ENCODE measurements at places on chromosomes 7 and 10.
A peak's percentile ranks its signal among the peaks of the same experiment; 100 is the strongest.

GRCh38 chr10:71383972-71384687, 12.6 kb upstream of the CDH23 start:
- peak; percentile 59 for DNase-seq

- peak; percentile 37 for DNase-seq
Observed at GRCh38 chr10:71218046-71218650, 5.8 kb downstream of the UNC5B start.

DNA sequence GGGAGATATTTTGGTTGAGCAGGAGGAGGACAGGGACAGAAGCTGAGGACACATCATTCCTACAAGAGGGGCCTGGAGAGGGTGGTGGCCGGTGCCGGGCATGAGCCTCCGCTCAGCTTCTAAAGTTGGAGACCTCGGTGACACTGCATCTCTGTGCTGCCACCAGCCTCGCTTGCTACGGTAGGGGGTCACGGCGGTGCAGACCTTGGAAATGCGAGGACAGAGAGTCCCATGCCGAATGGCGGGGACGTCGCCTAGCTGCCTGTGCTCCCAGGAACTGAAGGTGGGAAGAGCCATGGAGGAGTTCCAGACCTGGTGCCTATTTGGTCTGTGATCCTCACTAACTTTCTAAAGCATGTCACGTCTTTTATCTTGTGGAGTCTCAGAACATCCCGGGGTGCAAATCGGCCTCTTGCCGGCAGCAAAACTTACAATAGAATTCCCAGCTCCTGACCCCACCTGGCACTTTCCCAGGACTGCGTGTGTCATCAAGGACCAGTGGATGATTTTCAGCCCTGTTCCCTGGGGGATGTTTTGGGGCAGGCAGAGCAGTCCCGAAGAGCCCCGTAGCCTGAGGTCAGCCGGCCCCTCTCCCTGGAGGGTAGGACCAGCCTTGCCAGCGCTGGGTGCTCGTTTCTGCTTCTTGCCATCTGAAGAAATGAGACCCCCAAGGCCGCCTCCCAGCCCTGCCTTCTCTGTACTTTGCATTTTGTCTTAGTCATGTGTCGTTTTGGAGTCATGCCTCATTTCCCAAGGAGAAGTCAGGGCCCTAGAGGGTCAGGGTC, 205.8 kb upstream of the SHH start:
- DNase-seq = no peak

GRCh38 chr7:98727146-98727709, 110.1 kb downstream of the NPTX2 start:
- no peak for DNase-seq

DNA sequence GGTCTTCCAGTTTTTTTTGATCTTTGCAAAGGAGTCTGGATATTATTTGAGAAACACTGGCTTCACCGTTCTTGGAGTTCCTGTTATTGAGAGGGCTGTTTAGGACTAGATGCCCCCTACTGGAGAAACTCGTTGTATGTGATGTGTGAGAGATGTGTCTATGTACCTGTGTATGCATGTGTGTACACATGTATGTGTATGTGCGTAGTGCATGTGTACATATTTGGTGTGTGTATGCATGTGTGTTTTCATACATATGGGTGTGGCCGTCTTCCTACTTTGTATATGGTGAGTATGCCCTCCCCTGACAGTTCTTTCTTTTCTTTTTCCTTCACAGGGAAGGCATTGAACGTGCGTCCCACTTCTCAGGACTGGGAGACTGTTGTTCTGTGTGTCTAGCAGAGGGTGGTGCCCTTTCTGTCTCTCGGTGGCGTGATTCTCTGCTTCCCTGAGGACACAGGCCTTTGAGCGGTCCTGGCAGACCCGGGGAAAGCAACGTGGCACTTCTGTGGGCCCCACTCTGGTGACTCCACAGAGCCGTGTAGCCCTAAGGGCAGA, 3.0 kb upstream of the CALHM3 start:
- peak; percentile 67 for DNase-seq

DNA sequence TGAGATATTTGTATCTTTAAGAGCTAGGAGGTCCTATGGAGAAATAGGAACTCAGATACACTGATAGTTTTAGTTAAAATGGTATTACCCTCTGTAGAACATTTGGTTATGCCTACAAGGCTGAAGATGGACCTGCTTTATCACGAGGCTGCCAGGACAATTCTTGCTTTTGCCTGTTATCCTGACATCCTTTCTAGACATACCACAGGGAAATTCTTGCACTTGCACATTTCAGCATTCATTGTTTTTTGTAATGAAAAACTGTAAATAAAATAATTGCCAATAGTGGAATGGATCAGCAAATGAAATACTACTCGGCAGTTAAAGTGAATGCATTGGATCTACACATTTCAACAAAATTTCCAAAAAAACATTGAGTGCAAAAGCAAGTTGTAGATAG, 9.7 kb downstream of the COL28A1 start:
- no peak for DNase-seq

GRCh38 chr7:106895246-106895864, 30.3 kb downstream of the PIK3CG start:
- no peak for DNase-seq

DNA sequence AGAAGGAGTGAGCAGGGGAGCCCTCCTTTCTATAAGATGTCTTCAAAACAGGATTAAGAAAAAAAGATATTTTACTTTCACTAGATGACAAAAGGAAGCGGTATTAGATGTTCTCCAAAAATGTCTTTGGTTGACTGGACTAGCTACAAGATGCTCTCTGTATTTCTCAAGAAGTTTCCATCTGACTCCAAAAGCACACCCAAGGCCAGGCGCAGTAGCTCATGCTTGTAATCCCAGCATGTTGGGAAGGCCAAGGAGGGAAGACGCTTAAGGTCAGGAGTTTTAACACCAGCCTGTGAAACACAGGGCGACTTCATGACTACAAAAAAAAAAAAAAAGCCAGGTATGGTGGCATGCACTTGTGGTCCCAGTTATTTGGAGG, 84.5 kb downstream of the PIP4K2A start:
- DNase-seq = no peak

DNA sequence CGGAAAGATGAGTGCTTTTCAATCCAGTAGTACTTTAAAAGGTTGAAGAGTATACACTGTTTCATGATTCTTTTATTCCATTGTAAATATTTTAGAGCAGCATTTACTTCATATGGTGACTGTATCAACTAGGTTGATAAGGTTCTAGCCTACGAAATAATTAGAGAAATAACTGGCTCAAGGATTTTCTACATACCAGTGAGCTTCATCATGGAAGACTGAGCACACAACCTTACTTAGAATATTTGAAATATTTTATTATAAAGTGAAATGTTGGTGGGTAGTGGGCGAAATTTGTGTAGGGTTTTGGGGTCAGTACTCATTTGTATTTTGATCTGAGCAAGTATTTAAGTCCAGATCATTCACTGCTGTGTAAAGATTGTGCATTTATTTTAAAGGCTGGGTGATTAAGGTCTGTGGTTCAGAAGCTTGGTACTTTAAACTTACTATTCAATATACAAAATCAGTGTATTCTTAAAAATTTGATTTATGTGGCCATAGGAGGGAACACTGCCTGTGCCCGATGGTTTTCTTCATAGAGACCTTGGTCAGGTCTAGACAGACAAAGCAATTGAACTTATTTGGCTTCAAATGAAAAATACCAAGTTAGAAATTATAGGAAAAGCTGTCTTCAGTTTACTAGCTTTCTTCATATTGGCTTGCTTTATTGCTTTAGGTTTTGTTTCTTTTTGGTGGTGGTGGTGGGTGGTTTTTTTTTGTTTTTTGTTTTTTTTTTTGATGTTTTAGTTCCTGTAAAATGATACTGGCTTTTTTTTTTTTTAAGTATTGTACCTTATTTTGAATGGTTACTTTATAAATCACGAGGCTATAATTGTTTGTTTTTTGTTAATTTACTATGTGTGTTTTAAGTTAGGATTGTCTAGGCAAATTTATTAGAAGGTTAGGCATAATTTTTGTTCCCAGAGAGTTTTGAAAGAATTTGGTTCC, 3.0 kb downstream of the KMT2E start:
- DNase-seq = no peak

DNA sequence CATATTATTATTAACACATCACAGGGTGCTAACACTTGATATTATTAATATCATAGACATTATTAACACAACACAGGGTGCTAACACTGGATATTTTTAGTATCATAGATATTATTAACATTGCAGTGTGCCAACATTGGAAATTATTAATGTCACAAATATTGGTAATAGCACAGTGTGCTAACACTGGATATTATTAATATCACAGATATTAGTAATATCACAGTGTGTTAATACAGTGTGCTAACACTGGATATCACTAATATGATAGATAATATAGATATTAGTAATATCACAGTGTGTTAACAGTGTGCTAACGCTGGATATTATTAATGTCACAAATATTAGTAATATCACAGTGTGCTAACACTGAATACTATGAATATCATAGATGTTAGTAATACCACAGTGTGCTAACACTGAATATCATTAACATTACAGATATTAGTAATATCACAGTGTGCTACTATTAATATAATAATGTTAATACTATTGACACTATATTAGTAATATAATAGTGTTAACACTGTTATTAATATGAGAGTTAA, 1.6 kb upstream of the TMEM225B start:
- no peak for DNase-seq

DNA sequence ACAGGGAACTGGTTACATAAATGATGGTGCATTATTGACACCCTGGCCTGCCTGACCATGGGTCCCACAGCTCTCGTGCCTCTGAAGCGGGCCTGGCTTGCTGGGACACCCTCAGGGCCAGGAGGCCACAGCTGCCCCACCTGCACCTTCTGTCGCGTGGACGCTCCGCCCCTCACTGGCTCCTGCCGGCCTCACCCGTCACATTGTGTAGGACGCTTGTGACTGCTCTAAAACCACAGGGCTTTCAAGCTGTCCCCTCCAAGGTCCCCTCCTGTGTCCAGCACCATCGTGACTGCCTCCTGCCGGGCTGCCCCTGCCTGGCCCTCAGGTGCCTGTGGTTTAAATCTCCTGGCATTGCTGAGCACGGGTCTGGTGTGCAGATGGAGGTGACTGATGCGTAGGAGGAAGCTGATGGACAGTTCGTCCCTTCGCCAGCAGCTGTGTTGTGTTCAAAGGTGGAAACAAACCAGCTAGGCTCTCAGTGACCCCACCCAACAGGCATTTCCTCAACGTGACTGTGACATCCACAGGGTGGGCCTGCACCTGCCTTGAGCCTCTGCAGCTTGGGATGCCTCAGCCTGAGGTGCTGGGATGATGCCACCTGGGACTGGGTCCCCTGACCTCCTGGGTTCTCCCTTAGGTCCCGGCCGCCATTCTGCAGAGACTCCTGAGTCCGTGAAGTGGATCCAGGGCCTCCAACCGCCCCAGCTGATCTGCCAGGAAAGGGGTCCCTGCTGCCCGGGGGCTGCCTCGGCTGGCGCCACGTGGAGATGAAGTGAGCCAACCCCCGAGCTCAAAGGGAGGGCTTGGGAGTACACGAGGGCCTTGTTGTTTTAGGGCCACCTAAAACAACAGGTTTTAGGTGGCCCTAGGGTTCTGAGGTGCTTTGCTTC, 148.5 kb downstream of the WDR37 start:
- DNase-seq = no peak

- DNase-seq = no peak
Observed at GRCh38 chr7:29642494-29643155, 79.0 kb downstream of the PRR15 start.

GRCh38 chr7:151702961-151703360, 174.0 kb downstream of the PRKAG2 start:
- no peak for DNase-seq

DNA sequence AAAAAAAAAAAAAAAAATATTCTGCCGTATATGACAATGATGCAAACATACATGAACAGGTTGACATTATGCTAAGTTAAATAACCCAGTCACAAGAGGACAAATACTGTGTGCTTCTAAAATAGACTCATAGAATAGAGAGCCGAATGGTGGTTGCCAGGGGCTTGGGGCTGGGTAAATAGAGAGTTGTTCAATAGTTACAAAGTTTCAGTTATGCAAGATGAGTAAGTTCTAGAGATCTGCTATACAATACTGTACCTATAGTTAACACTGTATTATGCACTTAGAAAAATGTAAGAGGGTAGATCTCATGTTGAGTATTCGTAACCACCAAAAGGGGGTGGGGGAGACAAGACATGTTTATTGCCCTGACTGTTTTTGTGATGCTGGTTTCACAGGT, 77.1 kb upstream of the GNAI1 start:
- no peak for DNase-seq

GRCh38 chr10:101120520-101120883, 10.6 kb upstream of the TLX1 start:
- no peak for DNase-seq

GRCh38 chr7:142808802-142809583, 38.2 kb downstream of the PRSS2 start:
- no peak for DNase-seq

DNA sequence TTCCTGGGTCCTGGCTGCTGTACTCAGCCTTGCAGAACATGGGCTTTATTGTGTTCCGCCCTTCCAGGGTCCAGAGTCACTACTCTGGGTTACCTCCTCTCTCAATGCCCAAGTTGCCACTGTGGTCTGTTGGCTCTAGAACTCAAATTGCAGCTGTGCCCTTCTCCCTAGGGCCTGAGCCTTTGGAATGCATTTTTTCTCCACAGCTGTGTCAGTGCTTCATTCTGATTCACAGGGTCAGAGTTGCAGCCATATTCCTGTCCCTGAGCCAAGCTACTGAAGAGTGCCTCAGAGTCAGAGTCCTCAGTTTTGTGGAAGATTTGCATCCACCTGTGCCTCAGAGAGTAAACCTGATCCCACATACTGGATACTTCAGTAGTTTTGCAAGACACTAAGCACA, 167.5 kb downstream of the ITGB1 start:
- DNase-seq = no peak

- DNase-seq = no peak
Observed at GRCh38 chr10:70188768-70189167, 18.5 kb upstream of the SAR1A start.

DNA sequence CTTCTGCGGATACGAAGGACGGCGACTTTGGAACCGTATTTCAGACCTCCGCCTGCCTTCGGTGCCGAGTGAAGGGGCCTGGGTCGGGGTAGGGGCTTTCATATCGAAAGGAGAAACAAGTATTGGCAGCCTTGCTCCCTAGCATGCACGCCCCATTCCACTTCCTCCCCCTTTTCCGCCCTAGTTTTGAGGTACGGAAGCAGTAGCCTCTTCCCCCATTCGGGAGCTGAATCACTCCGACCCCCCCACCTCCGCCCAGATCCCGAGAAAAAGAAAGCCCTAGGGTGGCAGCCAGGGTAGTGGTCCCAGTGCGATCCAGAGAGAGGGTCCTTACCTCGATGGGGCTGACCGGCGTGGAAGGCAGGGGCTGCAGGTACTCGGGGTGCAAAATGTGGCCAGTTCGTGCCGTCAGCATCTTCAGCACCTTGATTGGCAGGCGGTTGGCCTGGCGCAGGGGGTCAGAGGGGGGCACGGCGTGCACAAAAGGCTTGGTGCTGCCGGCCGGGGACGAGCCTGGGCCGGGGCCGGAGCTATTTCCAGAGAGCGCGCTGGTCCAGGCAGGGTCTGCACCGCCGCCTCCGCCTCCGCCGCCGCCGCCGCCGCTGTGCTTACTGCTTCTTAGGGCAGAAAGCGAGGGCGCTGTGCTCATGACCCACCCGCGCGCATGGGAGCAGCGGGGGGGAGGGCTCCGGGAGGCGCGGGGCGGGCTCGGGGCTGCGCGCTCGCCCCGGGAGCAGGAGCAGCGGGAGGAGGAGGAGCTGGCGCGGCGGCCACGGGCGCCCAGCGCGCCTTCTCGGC, 594 bp downstream of the ZNF503 start:
- DNase-seq = peak; percentile 40

Measured in pons (tissue), 1 donor.